C1 segment of cervical spinal cord (tissue), 14 donors: ENCODE measurements at places on chromosomes 12 and 14.

DNA sequence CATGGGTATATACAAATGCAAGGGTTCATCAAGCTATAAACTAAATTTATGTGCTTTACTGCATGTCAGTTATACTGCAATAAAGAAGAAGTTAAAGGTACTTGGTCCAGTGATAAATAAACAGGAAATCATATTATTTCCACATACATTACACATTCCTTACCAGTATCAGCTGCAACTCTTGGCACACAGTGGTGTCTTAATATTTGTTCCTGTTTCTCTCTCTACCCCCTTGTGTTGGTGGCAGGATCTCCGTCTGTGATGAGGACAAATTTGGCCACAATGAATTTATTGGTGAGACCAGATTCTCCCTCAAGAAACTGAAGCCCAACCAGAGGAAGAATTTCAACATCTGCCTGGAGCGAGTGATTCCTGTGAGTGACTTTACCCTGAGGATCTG lies 19.2 kb upstream of the OAS1 start:
- DNase-seq = no peak

GRCh38 chr14:91140672-91141071 lies 26.8 kb downstream of the DGLUCY start:
- no peak for DNase-seq

DNA sequence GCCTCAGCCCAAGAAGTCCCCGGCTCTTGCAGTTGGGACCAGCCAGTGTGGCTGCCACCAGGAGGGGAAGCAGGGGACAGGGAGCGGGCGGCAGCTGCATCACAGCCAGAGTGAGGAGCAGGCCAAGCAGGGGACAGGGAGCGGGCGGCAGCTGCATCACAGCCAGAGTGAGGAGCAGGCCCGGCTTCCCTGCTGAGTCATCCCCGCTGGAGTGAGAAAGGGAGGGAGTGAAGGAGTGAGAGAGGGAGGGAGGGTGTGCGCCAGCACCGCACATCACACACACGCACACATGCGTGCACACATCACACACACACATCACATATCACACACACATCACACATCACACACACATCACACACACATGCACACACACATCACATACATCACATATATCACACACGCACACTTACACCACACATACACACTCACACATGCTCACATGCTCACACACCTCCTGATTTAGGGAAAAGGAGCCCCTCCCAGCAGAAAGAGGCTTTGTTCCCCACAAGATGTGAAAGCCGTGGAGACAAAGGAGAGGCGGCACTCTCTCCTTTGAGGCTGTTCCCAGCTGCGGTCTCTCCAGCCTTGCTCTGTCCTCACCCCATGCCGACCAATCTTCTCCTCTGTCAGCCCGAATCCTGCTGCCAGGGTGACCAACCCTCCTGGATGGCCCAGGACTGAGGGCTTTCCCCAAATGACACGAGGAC lies 16.7 kb upstream of the ZDHHC22 start:
- DNase-seq = peak; percentile 44

GRCh38 chr12:58883576-58884334 lies 36.5 kb downstream of the LRIG3 start:
- no peak for DNase-seq

DNA sequence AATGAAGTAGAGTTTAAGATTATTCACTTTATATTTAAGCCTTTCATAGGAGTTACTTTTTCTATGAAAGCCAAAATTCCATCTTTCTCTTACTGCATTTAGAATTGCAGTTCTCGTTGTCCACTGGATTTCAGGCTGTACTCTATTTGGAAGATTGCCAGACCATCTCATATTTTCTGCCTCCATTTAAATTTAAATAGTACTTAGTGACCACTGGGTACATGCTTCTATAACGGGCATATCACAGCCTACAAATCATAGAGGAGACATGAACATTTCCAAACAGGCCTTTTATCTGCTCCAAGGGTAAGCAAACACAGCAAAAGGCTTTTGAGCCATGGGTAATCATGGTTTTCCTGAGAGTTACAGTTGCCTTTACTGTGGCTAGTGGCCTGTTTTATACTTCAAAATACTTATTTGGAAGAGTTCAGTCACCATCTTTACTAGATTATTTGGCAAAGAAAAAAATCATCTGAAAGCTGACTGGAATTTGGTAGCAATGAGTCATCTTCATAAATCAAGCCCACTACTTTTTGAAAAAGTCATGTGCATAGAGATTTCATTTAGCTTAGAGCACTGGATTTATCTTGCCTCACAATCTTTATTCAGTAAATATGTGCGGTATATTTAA lies 15.7 kb downstream of the ANO6 start:
- no peak for DNase-seq
